ENCODE measurements at places on chromosomes 3 and 15.
A peak's percentile ranks its signal among the peaks of the same experiment; 100 is the strongest.

DNA sequence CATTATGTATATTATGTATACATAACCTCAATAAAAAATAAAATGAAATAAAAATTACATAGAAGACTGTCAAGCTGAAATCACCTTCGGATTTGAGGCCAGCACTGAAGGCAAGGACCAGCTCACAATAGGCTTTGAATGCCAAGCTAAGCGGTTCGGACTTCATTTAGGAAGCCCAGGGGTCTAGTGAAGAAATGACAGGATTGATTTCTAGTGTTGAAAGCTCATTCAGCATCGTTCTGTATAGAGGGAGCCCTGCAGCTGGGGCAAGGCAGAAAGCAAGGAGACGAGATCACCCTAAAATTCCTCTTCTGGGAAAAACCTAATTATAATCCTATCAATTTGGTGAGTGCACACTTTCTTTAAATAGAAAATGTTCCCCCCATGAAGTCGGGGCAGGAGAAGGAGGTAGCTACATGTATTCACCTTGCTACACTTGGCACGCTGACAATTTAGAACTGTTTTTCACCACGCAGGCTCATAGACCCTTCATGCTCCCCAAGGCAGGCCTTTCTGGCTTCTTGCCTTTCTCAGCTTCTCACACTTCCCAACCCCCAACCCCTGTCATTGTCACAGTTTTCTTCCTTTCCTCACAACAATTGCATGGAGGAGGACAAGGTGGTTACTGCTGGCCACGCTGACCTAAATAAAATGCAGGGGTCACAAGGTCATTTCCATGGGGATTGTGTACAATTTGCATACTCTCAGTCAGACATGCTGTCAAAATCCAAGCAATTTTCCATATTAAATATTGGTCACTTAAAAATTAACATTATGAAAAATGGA, 44.4 kb upstream of the SSR3 start:
- DNase-seq: no peak

DNA sequence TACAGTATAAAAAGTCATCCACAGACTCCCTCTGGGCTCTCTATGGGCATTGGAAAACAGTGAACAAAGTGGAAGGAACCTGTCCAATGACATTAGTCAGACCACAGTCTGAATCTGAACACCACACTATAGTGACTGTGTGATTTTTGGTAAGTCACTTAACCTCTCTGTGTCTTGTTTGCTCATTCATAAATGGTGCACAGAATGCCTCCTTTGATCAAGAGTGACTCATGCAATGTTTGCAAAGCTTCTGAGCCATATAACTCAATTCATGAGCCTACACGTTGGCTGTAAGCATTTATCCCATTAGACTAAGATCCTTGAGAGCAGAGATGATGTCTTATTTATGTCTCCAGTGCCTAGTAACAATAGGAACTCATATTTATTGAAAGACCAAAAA, 46.7 kb downstream of the SV2B start:
- DNase-seq: no peak

DNA sequence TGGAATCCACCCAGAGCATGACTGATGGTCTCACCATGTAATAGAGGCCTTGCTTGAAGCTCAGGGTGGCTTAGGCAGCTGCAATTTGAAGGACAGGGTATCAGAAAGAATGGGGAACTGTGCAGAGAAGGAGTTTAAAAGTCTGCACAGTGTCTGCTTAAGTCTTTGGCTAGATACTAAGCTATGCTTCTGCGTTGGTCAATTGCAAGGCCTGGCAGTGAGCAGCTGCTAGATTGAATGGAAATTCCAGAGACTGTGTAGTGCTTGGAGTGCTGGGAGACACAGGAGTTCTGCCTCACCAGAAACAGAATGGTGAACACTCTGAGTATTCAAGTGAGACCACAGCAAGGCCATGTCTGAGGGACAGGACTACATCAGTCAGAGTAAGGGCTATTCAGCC, 17.3 kb upstream of the ATP10A start:
- DNase-seq: no peak

GRCh38 chr3:105960381-105960780, 91.6 kb upstream of the CBLB start:
- no peak for DNase-seq

DNA sequence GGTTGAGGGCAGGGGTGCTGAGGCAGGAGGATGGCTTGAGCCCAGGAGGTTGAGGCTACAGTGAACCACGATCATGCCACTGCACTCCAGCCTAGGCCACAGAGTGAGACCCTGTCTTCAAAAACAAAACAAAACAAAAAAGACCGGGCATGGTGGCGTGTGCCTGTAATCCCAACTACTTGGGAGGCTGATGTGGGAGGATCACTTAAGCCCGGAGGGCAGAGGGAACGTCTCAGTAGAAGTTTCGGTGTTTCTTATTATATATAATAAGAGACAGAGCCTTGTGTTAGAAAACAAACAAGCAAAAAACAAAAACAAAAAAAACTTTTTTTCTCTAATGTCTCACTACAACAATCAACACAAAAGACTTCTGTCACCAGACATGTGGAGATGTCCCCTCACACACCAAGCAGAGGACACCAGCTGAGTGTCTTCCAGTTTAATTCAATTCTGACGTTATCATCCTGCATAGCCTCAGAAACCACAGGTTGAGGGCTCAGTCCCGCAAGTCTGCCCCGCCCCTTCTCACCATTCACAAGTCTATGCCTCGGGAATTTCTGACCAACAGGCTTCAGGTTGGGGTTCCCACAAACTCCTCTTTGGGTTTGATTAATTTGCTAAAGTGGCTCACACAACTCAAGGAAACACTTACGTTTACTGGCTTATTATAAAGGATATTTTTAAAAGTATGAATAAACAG, 24.0 kb upstream of the EIF4A2 start:
- DNase-seq: no peak

DNA sequence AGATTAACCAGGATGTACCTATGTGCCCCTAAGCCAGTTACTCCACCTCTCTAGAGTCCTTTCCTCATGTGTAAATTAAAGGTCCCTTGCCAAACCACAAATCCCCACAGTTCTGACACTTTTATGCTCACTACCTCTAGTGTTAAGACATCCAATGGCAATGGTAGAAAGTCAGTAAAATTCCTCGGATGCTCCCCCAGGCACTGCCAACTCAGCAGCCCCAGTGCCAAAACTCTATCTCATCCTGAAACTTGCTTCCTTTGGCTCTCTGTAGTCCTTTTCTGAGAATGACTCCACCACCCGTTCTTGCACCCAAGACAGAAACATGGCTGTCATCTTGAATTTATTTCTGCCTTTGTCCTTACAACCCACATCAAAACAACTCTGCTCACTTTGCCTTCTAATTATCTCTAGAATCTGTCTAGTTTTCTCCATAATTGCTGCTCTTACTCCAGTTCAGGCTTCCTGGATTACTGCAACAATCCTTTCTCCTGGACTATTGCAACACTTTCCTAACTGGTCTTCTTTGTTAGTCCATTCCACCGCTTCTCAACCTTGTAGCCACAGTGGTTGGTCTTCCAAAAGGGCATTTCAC, 41.6 kb downstream of the MB21D2 start:
- DNase-seq: no peak

GRCh38 chr3:168431491-168431890, 335.8 kb upstream of the GOLIM4 start:
- no peak for DNase-seq

DNA sequence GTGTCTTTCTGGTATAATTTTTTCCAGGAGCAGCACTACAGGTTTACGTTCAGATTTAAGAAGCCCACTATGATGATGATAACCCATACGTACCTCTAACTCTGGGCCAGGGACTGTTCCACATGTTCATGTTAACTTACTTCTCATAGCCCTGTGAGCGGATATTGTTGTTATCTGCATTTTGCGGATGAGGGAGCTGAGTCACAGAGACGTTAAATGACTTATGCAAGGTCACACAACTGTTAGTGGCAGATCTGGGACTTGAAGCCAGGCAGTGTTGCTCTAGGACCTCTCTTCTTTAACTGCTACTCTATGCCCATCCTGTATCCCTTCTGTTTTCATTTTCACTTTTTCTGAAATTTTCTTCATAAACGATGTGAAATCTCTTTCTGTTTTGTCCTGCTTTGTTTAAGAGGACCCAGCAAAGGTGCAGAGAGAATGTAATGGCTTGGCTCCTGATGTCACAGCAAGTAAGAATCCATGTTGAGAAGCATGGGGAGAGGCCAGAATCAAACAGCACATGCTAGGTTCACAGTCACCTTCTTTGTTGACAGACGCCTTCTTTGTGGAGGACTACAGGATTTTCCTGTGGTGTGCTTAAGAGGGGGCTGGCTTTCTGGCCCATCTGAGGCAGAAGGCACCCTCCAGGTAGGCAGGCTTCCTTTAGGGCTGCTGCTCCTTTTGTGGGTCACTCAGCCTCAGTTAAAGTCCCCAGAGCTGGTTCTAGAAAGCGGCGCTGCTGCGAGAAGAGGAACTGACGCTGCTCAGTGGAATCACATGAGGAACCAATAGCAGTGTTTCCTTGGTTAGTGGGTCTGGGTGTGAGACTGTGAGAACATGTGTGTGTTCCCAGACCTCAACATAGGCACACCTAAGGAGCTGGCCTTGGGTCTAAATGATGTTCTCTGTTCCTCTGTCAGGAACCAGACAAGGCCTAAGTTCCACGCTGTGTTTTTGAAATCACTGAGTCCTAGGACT, 121.6 kb downstream of the TMEM108 start:
- DNase-seq: no peak

GRCh38 chr3:57731311-57731710, 24.8 kb upstream of the SLMAP start:
- no peak for DNase-seq

DNA sequence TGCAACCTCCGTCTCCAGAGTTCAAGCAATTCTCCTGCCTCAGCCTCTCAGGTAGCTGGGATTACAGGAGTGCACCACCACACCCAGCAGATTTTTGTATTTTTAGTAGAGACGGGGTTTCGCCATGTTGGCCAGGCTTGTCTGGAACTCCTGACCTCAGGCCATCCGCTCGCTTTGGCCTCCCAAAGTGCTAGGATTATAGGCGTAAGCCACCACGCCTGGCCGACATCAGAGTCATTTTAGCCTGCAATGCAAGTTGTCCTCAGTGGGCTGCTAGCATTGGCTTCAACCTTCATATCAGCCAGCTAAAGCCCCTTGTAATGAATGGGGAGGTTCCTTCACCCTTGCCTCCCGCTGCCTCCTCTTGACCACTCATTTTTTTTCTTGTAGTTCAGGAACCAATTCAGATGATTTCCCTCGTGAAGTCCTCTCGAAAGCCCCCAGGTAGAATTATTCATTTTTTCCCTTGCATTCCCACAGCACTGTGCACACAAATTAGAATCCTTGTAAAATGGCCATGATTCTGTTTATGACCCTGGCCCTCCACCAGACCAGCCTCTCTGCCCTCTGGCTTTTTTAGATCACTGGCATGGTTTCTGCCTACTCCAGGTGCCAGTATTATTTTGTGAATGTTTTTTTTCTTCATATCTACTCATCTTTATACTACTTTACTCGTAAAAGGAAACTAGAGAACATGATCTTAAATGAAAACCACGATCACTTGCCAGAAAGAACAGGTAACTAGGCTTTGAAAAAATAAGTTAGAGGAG, 29.1 kb downstream of the FLNB start:
- no peak for DNase-seq

- DNase-seq: no peak
Observed at GRCh38 chr3:161875483-161875882, 378.9 kb downstream of the OTOL1 start.

DNA sequence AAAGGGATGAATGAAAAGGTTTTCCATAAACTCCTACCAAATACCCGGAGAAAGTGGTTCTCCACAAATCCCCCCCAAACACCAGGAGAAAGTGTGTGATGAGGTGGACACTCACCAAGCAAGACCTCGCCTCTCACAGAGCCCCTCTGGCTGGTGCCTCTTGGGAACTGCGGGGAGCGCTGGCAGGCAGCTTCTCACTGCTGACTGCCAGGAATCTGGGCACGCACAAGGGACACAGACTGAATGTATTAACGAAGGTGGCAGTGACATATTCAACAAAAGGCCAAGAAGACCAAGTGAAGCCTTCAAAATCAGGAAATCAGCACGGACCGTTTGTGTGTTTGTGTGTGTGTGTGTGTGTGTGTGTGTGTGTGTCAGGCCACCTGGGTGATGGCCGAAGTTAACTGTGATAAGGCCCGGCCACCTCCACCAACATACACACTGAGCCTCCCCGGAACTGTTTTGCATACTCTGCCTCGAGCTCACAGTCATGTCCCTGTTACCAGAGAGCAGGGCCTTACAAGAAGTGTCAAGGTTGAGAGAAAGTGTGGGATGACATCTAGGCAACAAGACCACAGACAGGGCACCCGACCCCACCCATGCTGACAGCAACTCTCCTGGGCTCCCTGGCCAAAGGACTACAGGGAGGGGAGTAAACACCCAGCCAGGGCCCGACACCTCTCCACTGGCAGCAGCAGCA, 18.0 kb downstream of the ATP10A start:
- DNase-seq: no peak

DNA sequence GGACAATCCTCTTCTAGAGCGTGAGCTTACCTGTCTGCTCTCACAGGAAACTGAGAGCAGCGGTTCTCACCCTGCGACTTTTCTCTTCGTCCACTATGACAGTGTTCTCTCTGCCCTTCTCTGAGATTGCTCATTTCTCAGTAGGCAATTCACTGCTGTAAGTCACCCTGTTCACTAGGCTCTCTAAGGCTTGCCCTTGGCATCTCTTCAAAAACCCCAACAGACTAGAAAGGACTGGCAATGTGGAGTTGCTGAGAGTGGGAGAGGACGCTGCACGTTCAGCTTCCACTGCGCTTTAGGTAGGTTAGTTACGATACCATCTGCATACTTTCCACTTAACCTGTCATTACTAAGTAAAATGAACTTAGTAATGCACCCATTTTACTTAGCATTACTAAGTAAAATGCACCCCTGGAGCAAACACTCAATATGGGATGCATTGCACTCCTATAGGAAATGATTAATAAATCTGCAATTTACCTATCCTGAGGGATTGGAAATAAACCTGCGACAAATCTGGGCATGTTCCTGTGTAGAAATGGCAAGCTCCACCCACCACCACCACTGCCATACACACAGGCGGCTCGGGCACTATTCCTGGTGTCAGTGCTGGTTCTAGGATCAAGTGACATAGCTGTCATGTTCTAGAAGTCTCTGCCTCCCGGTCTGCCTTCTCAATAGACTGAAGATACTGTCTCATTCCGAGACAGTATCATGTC, 21.4 kb downstream of the XPC start:
- DNase-seq: no peak

GRCh38 chr15:74988007-74988800, 7.2 kb upstream of the SCAMP5 start:
- peak; percentile 60 for DNase-seq

- DNase-seq: no peak
Observed at GRCh38 chr15:67775998-67776397, 49.3 kb upstream of the SKOR1 start.

GRCh38 chr3:127165694-127166485, 27.0 kb upstream of the PRR23E start:
- DNase-seq: no peak

GRCh38 chr3:116963802-116964201, 254.2 kb downstream of the TUSC7 start:
- no peak for DNase-seq

DNA sequence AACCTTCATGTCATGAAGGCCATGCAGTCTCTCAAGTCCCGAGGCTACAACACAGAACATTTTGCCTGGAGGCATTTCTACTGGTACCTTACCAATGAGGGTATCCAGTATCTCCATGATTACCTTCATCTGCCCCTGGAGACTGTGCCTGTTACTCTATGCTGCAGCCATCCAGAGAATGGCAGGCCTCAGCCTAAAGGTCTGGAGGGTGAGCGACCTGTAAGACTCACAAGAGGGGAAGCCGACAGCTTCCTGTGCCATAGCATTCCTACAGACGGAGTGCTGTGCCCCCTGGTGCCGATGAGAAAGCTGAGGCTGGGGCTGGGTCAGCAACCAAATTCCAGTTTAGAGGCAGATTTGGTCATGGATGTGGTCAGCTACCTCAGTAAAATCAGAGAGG, 51.3 kb upstream of the CADPS start:
- no peak for DNase-seq
